LHCN-M2 (cell line): ENCODE measurements at places on chromosomes 13 and 19.

DNA sequence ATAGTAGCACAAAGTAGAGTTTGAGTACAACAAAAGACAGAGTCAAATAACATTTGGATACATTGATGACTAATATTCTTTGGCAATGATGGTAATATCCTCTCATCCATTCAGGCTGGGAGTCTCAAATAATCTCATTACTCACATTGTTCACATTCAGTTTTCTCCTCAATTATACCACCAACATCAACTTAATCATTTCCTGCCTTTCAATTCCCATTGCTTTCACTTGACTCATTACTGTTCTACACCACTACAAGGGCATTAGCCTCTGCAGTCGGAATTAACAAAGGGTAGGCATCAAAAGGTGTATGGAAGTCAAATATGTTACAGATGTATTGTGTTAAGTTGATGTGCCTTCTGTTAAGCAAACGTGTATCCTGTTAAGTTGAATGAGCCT, 518.4 kb upstream of the SLITRK1 start:
- DNase-seq, result peak; percentile 93

DNA sequence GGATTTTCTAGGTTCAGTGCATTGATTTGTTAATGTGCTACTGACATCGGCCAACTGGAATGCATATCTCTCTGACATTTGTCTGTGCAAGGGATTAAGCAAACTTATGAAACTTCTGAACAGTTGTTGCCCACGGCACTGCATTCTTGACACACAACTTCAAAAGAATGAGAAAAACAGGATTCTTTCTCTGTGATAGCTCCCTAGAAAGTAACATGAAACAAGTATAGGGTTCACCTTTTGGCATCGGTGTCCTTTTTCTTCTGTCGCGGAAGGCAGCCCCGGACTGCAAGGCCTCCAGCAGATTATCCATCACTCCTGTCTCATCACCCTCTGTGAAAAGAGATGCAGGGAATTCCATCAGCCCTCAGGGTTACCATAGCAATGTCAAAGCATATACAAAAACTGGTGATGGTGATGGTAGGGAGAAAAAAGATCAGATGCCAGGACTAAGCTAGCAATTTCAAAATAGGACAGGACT, 389.2 kb downstream of the DIAPH3 start:
- DNase-seq, result peak; percentile 83

GRCh38 chr13:49714757-49715156, 23.5 kb upstream of the EBPL start:
- no peak for DNase-seq

- DNase-seq, result peak; percentile 57
These were observed 288.2 kb downstream of the MYO16 start for GRCh38 chr13:108917581-108917980.

GRCh38 chr19:17095141-17095919, 19.8 kb downstream of the MYO9B start:
- no peak for DNase-seq

DNA sequence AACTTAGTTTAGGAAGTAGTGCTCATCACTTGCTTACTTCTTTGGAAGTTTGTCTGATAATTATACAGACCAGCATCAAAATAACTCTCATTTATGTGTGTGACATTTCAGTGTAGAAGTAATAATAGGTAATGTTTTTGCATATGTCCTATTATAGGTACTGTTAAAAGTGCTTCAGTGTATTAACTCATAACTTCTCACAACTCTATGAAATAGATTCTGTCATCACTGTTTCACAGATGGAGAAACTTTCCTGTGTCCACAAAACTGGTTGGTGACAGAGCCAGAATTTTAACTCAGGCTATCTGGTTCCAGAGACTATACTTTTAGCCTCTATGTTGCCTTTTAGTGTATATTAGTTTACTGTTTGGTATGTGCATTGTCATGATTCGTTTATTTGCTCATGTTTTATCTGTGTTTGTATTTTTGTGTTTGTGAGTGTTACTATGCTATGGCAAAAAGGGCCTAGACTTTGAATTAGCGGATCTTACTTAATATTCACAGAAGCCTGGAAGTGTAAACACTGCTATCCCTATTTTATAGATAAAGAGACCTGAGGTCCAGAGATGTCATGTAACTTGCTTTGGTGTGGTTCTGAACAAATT, 12.7 kb downstream of the LPAR6 start:
- DNase-seq, result no peak

DNA sequence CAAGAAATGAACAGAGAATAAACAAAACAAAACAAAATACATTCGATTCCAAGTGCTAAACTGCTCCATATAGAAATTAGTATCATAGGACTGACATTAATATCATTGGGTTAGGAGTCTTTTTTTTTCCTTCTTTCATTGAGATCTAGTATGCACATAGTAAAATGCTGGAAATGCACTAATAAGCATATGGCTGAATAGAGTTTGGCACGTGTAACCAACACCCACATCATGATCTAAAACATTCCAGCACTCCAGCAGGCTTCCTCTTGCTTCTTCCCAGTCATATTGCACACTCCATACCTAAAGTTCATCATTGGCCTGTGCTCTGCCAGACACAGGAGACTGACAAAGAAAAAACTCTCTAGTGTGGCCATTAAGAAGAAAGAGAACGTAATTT, 117.5 kb downstream of the POU4F1 start:
- DNase-seq, result no peak

- DNase-seq, result no peak
These were observed 53.6 kb upstream of the TMTC4 start for GRCh38 chr13:100728201-100728600.

- DNase-seq, result no peak
These were observed 16.9 kb downstream of the SMARCA4 start for GRCh38 chr19:10977742-10978092.

DNA sequence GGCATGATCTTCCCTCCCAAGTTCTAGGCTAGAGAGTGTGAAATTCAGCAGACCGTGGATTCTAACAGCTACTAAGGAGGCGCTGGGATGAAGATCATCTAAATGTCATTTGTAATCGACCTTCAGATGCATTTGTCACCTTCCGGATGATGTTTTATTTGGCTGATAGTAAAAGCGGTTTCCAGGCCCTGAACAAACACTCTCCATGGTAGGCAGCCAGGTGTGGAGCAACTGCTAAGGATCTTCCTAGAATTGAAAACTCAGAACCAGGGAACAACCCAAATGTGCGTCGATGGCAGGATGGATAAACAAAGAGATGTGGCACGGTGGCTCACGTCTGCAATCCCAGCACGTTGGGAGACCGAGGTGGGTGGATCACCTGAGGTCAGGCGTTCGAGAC, 107.2 kb upstream of the CACNA1A start:
- DNase-seq, result no peak

DNA sequence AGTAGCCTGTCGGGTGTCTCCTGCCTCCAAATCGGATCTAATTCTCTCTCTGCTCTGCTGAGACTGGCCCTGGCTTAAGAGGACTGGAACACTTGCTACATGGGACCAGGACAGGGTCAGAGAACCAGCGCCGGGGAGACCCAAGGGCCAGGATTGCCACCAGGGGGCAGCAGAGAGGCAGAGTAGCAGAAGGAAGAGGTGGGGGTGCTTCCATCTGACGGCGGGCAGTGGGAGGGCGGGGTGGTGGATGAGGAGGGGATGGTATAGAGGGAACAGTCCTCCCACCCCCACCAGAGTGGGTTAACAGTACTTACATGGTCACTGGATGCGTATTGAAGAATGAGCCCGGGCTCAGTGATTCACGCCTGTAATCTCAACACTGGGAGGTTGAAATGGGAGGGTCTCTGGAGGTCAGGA, 11.9 kb downstream of the SELENOW start:
- peak; percentile 57 for DNase-seq

DNA sequence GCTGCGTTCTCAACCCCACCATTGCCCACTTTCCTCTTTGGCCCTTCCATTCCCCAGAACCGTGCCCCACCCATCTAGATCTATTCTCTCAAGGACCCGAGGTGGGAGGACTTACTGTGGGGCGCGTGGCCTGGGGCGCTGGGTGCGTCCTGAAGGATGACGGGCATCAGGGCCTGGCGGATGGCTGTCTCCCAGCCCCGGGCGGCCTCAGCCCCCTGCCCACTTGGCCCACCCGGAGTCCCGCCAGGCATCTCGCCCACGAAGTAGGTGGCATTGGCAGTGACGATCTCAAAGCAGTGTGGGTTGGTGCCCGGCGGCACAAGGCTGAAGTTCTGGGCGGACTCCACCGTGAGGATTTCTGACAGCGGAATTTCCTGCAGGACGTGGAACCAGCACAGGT, 23.2 kb downstream of the PRKD2 start:
- no peak for DNase-seq

GRCh38 chr13:83297586-83298290, 584.5 kb downstream of the SLITRK1 start:
- DNase-seq, result no peak

GRCh38 chr19:31506102-31506501, 156.9 kb upstream of the TSHZ3 start:
- DNase-seq, result no peak

DNA sequence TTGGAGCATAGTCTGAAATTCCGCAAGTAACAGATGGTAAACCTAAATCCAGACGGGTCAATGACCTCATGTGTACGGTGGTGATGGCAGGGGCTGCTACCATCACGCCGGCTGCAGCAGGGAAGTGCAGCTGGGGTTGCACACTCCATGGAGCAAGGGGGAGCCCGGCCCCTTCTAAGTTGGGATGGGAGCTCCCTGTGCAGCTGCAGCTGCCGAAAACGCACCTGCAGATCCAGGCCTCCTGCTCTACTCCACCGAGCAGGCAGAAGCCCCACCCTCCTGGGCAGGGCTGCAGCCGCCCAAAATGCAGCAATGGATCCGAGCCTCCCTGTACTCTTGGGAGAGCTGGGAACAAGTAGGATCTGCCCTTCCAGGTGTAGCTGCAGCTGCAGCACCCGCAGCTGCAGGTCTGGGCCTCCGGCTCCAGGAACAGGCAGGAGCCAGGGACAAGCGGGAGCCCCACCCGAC, 25.5 kb downstream of the KBTBD6 start:
- no peak for DNase-seq

DNA sequence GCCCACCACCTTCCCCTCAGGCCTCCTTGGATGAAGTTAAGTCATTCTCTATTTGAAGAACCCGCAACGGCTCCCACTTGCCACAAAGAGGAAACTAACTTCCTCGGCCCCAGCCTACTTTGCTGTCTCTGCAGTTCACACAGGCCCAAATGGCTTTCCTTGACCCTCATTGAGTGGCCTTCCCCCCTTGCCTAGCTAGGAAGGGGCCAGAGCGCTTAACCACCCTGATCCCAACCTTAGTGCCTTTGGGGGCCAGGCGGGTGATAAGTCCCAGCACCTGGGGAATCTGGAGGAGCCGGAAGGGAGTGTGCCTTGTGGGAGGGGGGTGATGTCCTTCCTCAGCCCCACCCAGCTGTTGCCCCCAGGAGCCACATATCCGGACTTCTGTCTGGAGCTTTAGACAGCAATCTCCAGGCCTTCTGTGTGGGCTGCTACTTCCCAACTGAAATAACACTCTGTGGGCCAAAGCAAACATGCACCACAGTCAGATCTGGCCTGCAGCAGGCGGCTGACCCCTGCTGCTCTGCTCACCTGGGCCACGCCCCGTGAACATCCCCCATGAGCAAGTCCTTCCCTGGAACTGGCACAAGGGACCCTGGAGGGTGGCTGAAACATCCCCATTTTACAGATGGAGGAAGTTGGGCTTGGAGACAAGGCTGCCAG, 10.5 kb downstream of the NECTIN2 start:
- peak; percentile 62 for DNase-seq

DNA sequence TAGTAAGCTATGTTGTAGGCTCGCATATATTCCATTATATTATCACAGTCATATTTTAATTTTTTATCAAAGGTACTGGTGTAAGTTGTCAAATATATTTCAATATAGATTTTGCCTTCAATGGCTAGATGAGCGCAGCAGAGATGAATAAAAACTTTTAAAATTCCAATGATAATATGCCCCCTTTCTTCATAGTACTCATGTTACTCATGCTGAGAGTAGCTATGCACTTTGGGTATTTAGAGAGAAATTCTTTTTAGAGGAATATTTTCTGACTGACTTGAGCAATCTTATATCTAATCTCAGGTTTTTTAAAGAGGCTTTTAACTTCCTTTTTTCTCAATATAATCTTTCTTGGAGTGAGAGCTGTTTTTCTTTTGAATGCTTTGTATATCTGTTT, 11.4 kb downstream of the ZNF254 start:
- DNase-seq, result no peak

DNA sequence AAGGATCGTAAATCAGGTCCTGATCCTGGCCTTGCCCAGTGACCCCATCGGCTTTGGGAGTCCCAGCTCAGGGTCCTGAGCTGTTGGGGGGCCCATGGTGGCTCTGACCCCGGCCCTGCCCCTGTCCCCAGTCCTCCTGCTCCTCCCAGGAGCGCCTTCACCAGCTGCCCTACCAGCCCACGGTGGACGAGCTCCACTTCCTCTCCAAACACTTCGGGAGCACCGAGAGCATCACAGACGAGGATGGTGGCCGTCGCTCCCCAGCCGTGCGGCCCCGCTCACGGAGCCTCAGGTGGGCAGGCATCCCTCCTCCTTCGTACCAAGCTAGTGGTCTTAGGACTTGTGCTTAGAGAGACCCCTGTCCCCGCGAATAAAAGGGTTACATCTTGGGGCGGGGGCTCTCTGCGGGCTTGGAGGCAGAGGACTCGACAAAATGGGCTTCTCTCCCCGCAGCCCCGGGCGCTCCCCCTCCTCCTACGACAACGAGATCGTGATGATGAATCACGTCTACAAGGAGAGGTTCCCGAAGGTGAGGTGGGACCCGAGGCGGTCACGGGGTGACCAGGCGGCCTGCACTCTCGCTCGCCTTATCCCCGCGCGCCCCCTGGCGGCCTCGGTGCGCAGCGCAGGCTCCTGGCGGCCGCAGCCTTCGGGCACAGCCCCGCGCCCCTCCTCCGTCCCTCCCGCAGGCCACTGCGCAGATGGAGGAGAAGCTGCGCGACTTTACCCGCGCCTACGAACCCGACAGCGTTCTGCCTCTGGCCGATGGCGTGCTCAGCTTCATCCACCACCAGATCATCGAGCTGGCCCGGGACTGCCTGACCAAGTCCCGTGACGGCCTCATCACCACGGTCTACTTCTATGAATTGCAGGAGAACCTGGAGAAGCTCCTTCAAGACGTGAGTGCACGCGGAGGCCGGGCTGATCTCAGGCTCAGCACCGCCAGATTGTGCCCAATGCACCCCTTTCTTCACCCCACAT, 9.1 kb downstream of the MAST1 start:
- DNase-seq, result peak; percentile 64

- no peak for DNase-seq
These were observed 24.9 kb downstream of the CPAMD8 start for GRCh38 chr19:17001603-17002183.

DNA sequence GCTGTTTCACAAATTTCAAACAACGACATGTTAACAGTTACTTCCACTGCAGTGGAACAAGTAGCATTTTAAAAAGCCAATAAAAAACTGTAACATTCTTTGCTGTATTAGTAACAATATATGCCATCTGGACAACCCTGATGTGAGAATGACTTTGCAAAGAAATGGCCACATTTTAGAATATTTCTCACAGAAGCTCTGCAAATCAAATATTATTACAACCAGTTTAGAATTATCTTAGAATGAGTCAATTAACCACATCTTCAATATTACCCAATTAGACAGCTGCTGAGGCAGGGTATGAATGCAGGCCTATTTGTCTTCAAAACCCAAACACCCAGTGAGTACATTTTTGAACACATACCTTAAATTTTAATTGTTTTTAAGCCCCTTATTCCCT, 3.2 kb downstream of the ZNF699 start:
- peak; percentile 92 for DNase-seq
